Testis (tissue), 5 donors: ENCODE measurements at places on chromosomes 1 and 21. TPM values are rescaled to one million over a fixed set of nuclear protein-coding genes. Genes with fewer than 3 reads are reported as not detected.

The CFHR3 gene
- not detected for total RNA-seq

The NBPF8 gene
- 18.7 TPM for total RNA-seq

The PRRX1 gene
- total RNA-seq = 26.3 TPM

The IFNLR1 gene
- total RNA-seq = 0.63 TPM

The IQGAP3 gene
- total RNA-seq = 13.4 TPM

The FCAMR gene
- total RNA-seq = 0.31 TPM

The ARHGAP29 gene
- 34.7 TPM for total RNA-seq

The CBS gene
- total RNA-seq = 8.0 TPM

DNA sequence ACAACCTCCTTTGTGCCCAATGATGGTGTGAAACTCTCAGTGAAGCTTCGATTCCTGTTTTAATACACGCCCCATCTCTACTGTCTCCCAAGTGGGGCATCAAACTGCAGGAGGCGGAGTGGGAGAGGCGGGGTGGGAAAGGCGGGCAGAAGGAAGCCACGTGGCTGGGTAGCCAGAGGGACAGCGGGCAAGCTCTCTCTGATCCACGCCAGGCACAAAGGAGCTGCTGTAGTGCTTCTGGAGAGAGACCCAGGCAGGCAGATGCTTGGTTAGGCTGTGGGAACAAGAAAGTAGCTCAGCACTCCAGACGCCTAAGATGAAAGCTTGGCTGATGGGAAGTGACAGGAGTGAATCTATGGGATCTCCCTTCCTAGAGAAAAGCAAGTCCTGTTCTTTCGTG is 25.7 kb downstream of the TRIM67 start:
- no peak for DNase-seq

DNA sequence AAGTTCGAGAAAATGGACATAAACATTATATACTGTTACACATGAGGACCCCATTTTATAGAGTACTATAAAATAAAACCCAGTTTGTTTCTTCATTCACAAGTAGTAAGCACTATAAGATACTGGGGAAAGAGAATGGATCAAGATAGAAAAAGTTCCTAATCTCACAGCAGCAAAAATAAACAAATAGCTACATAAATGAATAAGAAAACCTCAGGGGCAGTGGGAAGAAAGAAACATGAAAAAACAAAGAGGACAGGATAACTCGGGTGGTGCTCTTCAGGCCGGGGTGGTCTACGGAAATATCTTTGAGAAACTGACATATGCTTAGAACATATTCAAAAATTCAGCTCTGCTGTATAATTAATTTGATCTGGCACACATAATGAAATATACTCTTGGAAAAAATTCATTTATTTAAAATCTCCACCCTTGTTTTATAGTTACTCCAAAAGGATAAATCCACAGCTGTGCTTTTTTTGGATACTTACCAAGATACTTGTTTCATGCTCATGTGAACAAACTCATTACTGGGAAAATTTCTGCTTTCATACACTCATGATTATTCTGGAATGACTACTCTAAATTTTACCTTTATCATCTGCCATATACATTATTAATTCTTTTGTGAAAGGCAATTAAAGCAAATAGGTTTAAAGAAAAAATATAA is 20.0 kb downstream of the CEP170 start:
- DNase-seq = no peak

GRCh38 chr1:31588751-31589515 is 12.6 kb downstream of the TINAGL1 start:
- DNase-seq = peak; percentile 42

GRCh38 chr1:245444147-245444828 is 289.5 kb downstream of the KIF26B start:
- DNase-seq = no peak

GRCh38 chr1:56031001-56031400 is 548.4 kb downstream of the PLPP3 start:
- no peak for DNase-seq

GRCh38 chr1:62362926-62363325 is 43.7 kb upstream of the KANK4 start:
- no peak for DNase-seq

GRCh38 chr1:182731852-182732575 is 47.6 kb upstream of the RGS8 start:
- DNase-seq = no peak

DNA sequence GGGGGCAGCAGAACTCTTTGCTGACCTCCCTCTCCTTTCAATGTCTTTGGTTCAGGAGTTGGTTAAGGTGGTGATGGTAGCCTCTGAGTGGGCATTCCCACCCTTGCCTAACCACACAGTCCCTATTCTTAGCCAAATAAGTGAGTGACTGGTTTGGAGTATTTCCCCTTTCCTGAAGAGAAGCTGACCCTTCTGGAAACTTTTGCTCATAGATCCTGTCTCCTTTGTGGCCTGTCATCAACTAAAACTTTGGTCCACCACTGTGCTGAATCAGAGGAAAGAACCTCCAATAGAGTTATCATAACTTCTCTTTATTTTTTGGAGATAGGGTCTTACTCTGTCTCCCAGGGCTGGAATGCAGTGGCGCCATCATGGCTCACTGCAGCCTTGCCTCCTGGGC is 31.1 kb downstream of the C1orf21 start:
- DNase-seq = no peak

- DNase-seq = no peak
Measured at GRCh38 chr1:26053718-26054560, 8.0 kb upstream of the SLC30A2 start.

DNA sequence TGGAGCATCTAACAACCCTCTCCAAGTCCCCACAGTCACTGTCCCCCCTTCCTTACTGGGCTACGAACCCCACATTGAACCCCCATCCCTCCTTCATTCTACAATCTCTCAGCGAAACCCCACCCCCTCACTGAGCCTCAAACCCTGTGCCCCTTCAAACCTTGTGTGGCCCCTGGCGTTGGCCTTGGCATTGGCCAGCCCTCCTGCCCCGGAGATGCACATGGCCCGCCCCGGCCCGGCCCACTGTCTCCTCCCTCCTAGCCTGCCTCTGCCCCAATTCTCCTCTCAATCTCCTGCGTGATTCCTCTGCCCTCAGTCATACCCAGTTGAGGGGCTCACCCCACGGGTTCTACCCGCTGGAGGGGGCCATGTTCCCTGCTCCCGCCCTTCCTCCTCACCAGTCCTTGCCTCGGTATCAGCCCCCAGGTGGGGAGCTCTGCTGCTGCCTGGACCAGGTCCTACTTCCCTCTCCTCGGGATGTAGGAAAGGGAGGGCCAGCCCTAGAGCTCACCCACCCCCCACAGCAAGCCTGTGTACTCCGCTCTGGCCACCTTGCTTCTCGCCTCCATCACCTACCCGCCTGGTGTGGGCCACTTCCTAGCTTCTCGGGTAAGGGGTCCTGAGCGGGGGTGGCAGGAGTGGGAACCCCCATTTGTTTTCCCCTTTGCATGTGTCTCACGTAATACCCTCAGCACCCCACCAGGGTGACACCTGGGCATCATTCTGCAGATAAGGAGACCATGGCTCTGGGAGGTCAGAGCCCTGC is 6.6 kb downstream of the CLCNKA start:
- DNase-seq = no peak

DNA sequence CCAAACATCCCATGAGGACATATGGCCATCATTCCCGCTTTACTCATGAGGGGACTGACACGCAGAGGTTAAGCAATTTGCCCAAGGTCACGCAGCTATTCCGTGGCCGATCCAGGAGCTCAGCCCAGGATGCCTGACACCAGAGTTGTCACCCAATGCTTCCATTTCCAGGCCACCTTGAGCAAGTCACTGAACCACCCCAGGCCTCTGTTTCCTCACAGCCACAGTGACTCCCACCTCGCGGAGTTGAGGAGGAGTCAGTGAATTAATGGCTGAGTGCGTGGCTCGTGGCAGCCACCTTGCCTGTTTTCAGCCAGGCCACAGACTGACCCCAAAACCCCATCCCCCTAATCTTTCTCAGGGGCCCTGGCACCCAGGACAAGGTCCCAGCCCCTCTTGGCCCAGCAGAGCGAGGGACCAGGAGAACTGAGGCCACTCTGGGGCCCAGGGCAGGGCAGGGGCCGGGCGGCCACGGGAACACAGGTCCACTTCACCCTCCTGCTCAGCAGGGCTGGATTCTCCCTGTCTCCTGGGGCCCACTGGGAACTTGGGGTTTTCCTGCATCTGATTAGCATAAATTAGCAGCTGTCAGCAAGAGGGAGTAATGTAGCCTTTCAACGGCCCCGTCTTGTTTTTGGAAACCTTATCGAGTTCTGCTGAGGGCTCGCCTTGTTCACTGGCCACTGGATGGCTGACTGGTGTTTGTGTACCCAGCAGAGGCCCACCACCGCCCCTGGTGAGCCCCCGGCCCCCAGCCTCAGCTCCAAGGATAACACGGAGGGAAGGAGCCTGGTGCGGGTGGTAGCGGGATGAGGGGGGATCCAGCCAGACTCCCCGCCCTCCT is 19.7 kb upstream of the LAPTM5 start:
- no peak for DNase-seq

DNA sequence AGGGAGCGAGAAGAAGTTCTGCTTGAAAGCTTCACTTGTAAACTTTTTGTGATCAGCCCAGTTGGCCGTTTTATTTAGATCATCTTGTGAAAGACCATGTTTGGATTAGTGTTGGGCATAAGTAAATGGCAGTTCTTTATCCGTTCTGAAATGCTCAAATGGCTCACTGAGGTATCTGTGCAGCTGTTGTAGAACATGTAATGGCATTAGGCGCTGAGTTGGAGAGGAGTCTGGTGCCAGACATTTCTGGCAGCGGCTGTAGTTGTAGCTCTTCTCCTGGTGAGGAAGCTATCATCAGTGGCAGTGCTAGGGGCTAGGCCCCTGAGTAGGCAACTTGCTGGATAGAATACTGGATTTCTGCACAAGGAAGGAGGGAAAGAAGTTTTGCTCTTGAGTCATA is 321.6 kb downstream of the LMO4 start:
- no peak for DNase-seq

DNA sequence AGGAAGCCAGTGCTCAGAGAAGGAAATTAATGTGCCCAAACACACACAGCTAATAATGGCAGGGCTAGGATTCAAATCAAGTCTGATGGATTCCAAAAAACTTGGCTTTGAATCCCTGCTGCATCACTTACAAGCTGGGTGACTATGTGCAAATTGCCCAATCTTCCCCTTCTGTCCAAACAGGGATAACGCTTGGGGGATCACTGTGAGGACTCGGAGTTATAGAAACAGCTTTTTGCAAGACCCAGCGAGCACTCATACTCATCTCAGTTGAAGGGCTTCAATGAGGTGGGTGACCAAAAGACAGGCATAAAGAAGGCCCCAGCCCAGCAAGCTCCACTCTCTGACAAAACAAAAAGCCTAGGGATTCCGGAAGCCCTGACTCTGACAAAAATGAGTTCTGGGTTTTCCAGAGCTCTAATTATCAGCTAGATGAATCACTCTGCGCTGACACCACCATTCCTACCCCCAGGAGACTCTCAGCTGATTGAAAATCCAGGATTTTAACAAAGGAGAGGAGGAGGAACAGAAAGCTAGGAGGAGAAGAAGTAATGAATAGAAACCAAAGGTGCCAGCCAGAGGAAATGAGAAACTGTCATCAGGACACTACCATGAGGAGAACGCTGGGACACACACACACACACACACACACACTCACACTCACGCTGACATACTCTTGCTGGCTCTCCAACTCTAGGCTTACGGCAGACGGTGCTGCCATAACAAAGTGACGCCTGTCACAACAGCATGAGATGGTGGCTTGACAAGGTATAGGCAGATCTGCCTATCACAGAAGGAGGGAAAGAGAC is 1.6 kb upstream of the STK40 start:
- DNase-seq = no peak

DNA sequence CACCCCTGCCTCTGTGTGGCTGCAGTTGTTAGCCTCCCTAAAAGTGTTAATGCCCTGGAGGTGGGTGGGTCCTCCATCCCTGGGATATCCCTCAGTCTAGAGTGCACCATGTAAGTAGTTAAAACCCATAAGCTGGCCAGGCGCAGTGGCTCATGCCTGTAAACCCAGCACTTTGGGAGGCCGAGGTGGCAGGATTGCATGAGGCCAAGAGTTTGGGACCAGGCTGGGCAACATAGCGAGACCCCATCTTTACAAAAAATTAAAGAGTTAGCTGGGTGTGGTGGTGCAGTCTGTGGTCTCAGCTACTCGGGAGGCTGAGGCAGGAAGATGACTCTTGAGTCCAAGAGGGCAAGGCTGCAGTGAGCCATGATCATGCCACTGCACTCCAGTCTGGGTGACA is 10.3 kb downstream of the MYOC start:
- no peak for DNase-seq

- DNase-seq = no peak
Measured at GRCh38 chr1:177883581-177883980, 86.3 kb downstream of the SEC16B start.

- no peak for DNase-seq
Measured at GRCh38 chr21:42190486-42190863, 28.5 kb upstream of the ABCG1 start.

DNA sequence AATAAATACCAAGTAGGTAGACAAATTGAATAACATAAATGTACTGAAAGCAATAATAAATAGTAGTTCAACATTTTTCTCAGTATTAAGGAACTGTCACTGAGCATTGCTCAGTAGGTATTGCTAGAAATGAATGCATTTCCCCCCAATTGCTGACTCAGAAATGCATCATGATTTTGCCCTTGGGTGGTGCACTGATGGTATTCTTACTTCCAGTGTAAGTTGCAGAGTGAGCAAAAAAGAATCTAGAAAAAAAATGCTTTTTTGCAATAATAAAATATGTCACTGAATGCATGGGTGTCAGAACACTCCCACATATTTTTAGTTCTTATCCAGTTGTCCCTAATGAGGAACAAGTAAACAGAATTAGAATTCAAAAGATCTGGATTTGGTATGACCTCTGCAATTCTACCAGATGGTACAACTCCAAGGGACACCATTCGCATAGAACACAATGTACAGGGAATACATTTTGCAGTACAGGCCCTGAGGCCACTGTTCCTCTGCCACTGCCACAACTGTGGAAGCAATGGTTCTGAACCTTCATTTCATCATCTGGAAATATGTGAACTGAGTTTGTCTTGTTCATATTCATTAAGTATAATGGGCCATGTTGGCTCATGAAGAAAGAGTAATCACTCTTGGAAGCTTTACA is 78.0 kb downstream of the ATP6V1G3 start:
- no peak for DNase-seq

DNA sequence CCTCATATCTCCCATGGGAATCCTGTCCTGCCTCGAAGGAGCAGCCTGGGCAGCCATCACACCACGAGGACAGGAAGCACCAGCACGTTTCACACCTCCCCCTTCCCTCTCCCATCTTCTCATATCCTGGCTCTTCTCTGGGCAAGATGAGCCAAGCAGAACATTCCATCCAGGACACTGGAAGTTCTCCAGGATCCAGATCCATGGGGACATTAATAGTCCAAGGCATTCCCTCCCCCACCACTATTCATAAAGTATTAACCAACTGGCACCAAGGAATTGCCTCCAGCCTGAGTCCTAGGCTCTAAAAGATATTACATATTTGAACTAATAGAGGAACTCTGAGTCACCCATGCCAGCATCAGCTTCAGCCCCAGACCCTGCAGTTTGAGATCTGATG is 8.7 kb downstream of the SLAMF8 start:
- no peak for DNase-seq

DNA sequence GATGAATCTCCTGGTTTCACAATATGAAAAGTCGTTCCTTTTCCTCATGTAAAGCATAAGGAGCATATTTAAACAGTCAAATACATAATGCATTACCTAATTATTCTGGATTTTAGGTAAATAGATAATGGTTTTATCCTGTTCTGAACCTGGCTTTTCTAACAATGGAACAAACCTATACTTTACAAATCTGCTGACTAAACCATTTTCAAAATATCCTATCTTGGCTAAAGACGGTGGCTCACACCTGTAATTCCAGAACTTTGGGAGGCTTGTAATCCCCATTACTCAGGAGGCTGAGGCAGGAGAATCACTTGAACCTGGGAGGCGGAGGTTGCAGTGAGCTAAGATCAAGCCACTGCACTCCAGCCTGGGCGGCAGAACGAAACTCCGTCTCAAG is 2.9 kb downstream of the SMIM12 start:
- DNase-seq = no peak
